ENCODE measurements at places on chromosomes 12 and 14. TPM values are rescaled to one million over a fixed set of nuclear protein-coding genes. Genes with fewer than 3 reads are reported as not detected.

Gene PTPRR
- total RNA-seq = 0.55 TPM

Gene TUBA1A
- total RNA-seq = 69.9 TPM

Gene RHOJ
- 13.3 TPM for total RNA-seq

Gene IL23A
- total RNA-seq = not detected

Data from left ventricle myocardium superior (tissue), 1 donor.